ENCODE measurements at places on chromosomes 6 and 20. TPM values are rescaled to one million over a fixed set of nuclear protein-coding genes. Genes with fewer than 3 reads are reported as not detected.

The ASXL1 gene
- total RNA-seq, result 73.3 TPM

The TRIM15 gene
- 0.33 TPM for total RNA-seq

The COX4I2 gene
- total RNA-seq, result 5.3 TPM

The NOL4L gene
- total RNA-seq, result 18.4 TPM

The SRMS gene
- 0.66 TPM for total RNA-seq

The PRSS16 gene
- total RNA-seq, result 0.80 TPM

The SUMO4 gene
- total RNA-seq, result 3.0 TPM

The FOXF2 gene
- 0.73 TPM for total RNA-seq

The FUT9 gene
- not detected for total RNA-seq

The FAM162B gene
- total RNA-seq, result 11.8 TPM

The SMOC2 gene
- total RNA-seq, result 63.6 TPM

The EZR gene
- total RNA-seq, result 59.3 TPM

The MEI4 gene
- total RNA-seq, result not detected

The TSBP1 gene
- total RNA-seq, result not detected

The RFX6 gene
- total RNA-seq, result not detected

The TULP4 gene
- total RNA-seq, result 112 TPM

The ELOVL2 gene
- 0.64 TPM for total RNA-seq

The CRIP3 gene
- 1.9 TPM for total RNA-seq

The ZSWIM1 gene
- total RNA-seq, result 7.5 TPM

The KHDRBS2 gene
- total RNA-seq, result not detected

The EEF1A2 gene
- 20.6 TPM for total RNA-seq

The ULBP1 gene
- 0.29 TPM for total RNA-seq

The TPX2 gene
- 3.8 TPM for total RNA-seq

The BPI gene
- 0.59 TPM for total RNA-seq

The ELOVL4 gene
- 1.3 TPM for total RNA-seq

The CD93 gene
- 19.2 TPM for total RNA-seq

The CST3 gene
- 1,982 TPM for total RNA-seq

The SCRT2 gene
- not detected for total RNA-seq

The CGAS gene
- total RNA-seq, result 5.9 TPM

The IL17A gene
- total RNA-seq, result not detected

The AVP gene
- not detected for total RNA-seq

The EPB41L1 gene
- 43.7 TPM for total RNA-seq

The TTPAL gene
- 14.7 TPM for total RNA-seq
